CD8-positive, alpha-beta memory T cell (primary cell): ENCODE measurements at places on chromosomes 6 and 20. TPM values are rescaled to one million over a fixed set of nuclear protein-coding genes. Genes with fewer than 3 reads are reported as not detected.

DNA sequence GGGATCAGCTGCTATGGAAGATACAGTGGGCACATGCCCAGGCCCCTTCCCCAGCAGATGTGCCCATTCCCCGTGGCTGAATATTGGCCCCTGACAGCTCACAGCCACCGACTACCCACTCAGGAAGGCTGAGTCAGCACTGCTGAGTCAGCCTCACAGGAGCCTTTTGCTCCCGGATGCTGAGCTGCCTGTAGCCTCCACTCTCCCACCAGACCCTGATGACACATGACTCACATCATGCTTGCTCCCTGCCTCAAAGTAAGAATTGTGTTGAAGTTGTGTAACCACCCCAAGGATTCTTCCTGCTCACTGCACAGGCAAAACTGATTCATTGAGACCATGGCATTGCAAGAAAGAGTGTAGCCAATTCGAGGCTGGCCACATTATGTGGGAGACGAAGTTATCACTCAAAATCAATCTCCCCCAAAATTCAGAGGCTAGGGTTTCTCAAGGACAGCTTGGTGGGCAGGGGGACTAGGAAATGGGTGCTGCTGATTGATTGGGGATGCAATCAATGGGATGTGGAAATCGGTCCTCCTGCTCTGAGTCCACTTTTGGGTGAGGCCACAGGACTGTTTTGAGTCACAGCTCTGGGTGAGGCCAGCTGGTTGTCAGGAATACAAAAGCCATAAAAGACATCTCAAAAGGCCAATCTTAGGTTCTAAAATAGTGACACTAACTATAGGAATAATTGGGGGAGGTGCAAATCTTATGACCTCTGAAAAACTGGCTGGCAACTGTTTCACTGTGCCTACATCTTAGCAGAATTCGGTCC is 556.6 kb upstream of the CDH4 start:
- no peak for DNase-seq

DNA sequence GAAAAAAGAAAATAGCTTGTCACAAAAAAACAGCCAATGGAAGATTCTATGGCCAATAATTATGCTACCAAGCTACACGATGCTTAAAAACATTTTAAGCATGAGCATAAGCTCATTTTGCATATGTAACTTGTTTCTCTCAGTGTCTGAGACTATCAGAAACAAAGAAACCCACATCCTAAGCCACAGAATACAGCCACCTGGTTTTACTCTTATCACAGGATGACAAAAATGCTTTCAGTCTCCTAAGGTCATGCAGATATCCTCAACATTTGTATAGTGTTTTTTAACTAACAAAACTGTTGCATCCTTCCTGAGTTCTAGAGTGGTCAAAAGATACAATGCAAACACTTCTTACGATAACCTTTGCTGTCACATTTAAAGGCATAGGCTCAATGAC is 172.1 kb upstream of the RUNX2 start:
- DNase-seq = peak; percentile 79

DNA sequence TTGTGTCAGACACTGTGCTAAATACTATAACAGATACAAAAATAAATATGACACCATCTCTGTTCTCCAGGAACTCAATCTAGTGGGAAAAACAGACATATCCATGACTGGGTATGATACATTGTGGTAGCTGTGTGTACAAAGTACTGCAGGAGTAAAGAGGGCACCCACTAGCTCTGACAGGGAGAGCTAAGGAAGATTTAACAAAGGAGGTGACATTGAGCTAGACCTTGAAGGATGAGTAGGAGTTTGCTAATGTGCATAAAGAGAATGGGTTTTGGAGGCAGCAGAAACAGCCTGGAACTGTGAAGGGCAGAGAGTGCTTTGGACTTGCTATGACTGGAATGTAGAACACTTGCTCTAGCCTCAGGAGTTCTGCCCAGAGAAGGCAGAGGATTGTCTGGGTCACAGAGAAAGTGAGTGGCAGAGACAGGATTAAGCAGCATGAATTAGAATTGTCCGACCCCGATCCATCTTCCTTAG is 14.4 kb downstream of the MMP24 start:
- DNase-seq = no peak

GRCh38 chr6:25053875-25054371 is 118.2 kb upstream of the RIPOR2 start:
- no peak for DNase-seq

- DNase-seq = no peak
These were observed 21.9 kb upstream of the TAF8 start for GRCh38 chr6:42028234-42029061.

AFG1L gene
- 4.4 TPM for polyA plus RNA-seq

PPT2 gene
- polyA plus RNA-seq = 10.0 TPM

GMNN gene
- 6.8 TPM for polyA plus RNA-seq

CGAS gene
- polyA plus RNA-seq = 13.2 TPM
